Placental pericyte (primary cell): ENCODE measurements at places on chromosomes 2 and 18. TPM values are rescaled to one million over a fixed set of nuclear protein-coding genes. Genes with fewer than 3 reads are reported as not detected.

DRC1 gene
- total RNA-seq, result not detected in 2 replicates

SLC9A4 gene
- total RNA-seq, result not detected in 2 replicates

LAMA1 gene
- total RNA-seq, result 12.5 and 19.5 TPM in 2 replicates

UCN gene
- 0.86 and 1.1 TPM in 2 replicates for total RNA-seq

CPO gene
- total RNA-seq, result not detected in 2 replicates

ACTR1B gene
- total RNA-seq, result 40.3 and 69.9 TPM in 2 replicates

NOSTRIN gene
- total RNA-seq, result under 0.01 and 1.0 TPM in 2 replicates

ERBB4 gene
- 0.14 TPM in 1 of 2 replicates, not detected in the other for total RNA-seq

BOLL gene
- not detected in 2 replicates for total RNA-seq

ANKRD30B gene
- total RNA-seq, result 0.14 and 0.88 TPM in 2 replicates

EIF4E2 gene
- 70.0 and 91.8 TPM in 2 replicates for total RNA-seq

RFX8 gene
- total RNA-seq, result 3.1 and 23.3 TPM in 2 replicates

GDF7 gene
- total RNA-seq, result under 0.01 TPM in 2 replicates

PRR30 gene
- total RNA-seq, result not detected in 2 replicates

TBR1 gene
- under 0.01 TPM in 1 of 2 replicates, not detected in the other for total RNA-seq

PLB1 gene
- total RNA-seq, result 0.86 and 2.4 TPM in 2 replicates

CCBE1 gene
- total RNA-seq, result 0.44 and 8.7 TPM in 2 replicates

CD28 gene
- not detected in 2 replicates for total RNA-seq

LIPG gene
- 38.1 and 59.4 TPM in 2 replicates for total RNA-seq

SMC6 gene
- 15.3 and 25.5 TPM in 2 replicates for total RNA-seq

AGXT gene
- total RNA-seq, result not detected in 2 replicates

SAP130 gene
- 10.3 and 14.2 TPM in 2 replicates for total RNA-seq

SMIM21 gene
- total RNA-seq, result not detected in 2 replicates

C2orf66 gene
- not detected in 2 replicates for total RNA-seq

TXNDC2 gene
- total RNA-seq, result 0.14 and 0.22 TPM in 2 replicates

KIF5C gene
- total RNA-seq, result under 0.01 and 0.14 TPM in 2 replicates

ATP6V1C2 gene
- total RNA-seq, result under 0.01 and 0.14 TPM in 2 replicates

GAREM2 gene
- total RNA-seq, result 1.3 TPM in 2 replicates

SPHKAP gene
- under 0.01 TPM in 1 of 2 replicates, not detected in the other for total RNA-seq

SPC25 gene
- total RNA-seq, result 0.44 and 7.6 TPM in 2 replicates

FSHR gene
- not detected in 2 replicates for total RNA-seq

SLC8A1 gene
- 10.1 and 66.7 TPM in 2 replicates for total RNA-seq

SLC35G4 gene
- total RNA-seq, result 0.14 TPM in 1 of 2 replicates, not detected in the other

BCL11A gene
- 0.88 and 1.6 TPM in 2 replicates for total RNA-seq

NABP1 gene
- 39.2 and 112 TPM in 2 replicates for total RNA-seq

ALPG gene
- total RNA-seq, result not detected in 2 replicates

KCNF1 gene
- not detected in 2 replicates for total RNA-seq

NTSR2 gene
- total RNA-seq, result not detected in 2 replicates

B3GNT7 gene
- 0.14 and 0.44 TPM in 2 replicates for total RNA-seq

PLEK gene
- total RNA-seq, result 1.3 TPM in 1 of 2 replicates, not detected in the other

DLX1 gene
- 0.43 TPM in 1 of 2 replicates, not detected in the other for total RNA-seq

NDUFS1 gene
- 122 and 123 TPM in 2 replicates for total RNA-seq

VIT gene
- 0.22 TPM in 1 of 2 replicates, not detected in the other for total RNA-seq

DSG1 gene
- not detected in 2 replicates for total RNA-seq
